ENCODE measurements at places on chromosomes 13 and 19.

DNA sequence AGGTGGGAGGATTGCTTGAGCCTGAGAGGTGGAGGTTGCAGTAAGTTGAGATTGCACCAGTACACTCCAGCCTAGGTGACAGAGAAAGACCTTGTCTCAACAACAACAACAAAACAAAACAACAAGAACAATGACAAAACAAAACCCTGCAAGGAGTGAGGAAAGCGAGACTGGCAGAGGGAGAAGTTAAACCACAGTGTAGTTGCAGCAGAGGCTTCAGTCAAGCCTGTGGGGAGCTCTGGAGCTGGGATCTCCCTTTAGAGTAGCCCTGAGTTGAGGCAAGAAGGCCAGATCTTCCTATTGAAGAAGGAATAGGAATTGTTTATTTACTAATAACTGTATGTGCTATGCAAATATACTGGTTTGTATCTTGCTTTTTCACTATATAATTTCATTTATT lies 25.3 kb upstream of the RNASEH2B start:
- no peak for DNase-seq

- DNase-seq, result no peak
These were observed 41.2 kb downstream of the SHISA2 start for GRCh38 chr13:26010487-26011207.

DNA sequence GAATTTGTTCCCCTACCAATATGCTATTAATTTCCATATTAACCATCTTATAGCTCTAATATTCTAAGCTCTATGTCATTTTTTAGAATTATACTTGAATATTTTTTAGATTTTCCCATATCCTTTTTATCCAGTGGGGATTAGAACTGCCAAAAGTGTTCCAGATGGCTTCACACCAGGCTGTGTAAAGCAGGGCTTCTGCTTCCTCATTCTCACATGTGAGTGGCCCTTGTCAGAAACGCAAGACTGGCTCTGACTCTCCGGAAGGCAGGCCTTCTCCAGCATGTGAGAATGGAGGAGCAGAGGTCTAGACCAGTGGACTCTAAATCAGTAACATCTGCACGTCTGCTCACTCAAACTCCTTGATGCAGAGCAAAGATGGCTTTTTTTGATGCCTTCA lies 650.1 kb downstream of the FGF9 start:
- no peak for DNase-seq

GRCh38 chr19:49829200-49829599 lies 11.1 kb downstream of the MED25 start:
- DNase-seq, result no peak

DNA sequence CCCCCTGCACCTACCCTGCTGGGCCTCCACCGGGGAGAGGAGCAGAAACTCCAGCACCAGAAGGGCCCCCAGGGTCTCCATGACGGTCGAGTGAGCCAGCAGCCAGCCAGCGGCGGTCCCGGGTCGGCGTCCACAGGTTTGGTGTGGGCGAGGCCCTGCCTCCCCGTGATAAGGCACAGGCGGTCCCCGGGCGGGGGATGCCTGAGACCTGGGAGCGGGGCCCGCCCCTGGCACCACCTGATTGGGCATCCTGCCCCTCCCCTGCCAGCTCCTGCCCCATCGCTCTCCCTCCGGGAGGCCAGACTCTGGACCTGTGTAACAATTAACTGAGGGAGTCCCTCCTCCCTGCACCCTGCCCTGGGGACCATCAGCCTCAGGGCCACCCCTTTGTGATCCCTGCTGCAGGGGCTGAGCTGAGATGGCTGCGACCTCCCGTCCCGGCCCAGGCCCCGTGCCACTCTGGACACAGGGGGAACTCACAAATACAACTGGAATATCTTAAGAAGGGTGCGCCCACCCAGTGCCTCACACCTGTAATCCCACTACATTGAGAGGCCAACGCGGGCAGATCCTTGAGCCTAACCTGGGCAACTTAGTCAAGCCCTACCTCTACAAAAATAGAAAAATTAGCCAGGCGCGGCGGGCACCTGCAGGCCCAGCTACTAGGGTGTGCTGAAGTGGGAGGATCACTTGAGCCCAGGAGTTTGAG lies at the start of gene SMIM24:
Gene SMIM24, minus strand, starts transcription at position 143 of the 709 bp plus-strand sequence. Its CDS starts 62 bp downstream, at position 81.
- no peak for DNase-seq

GRCh38 chr19:18167975-18168645 lies 5.5 kb upstream of the IFI30 start:
- DNase-seq, result peak; percentile 62

DNA sequence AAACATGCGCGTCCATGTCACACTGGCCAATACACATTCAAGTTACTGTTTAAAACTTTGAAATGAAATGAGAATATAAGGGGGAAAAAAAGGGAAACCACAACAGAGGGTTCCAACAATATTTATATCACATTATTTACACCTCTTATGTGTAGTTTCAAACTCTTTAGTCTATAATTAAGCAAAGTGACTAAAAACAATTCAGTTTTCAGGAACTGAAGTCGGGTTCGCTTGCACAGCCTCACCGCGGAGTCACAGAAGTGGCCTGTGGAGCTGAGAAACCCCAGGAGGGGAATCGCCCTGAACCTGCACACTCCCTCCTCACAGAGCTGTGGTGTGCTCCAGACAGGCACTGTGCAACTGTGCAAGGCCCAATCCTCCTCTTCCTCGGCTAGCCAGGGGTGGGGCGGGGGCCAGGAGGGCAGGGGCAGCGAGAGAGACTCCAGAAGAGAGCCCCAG lies 75.9 kb downstream of the STK24 start:
- DNase-seq, result no peak

GRCh38 chr19:42634409-42635232 lies 39.9 kb upstream of the CEACAM8 start:
- DNase-seq, result peak; percentile 68

GRCh38 chr13:108268466-108269112 lies 929 bp upstream of the TNFSF13B start:
- DNase-seq, result no peak

DNA sequence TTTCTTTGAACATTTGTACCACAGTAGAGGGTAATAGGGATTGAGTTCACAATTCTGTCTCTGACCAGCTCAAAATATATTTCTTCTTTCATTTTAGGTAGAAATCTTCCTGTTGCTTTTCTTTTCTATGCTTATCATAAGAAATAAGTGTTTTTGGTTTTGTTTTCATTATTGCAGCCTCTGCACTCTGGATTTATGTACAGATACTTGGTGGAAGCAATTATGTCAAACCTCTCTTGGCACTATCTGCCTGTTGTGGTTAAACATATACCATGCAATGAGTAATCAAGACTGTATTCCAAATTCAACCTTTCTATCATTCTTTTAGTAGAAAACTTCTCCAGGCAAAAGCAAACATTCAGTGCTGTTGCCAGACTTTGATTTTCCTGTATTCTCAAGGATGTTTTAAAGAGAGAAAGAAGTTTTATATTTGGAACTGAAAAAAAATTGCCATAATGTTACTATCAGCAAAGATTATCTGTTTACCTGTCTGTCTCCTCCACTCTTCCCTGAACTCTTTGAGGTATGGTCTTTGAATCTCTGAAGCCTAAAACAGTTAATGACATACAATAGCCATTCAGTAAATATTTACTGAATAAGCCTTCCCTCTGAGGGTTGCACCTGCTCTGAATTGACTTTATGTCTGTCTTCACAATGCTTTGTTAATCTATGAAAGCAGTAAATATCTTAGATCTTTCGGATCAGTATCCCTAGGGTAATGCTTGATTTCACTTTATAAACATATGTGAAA lies 612.5 kb upstream of the PRR20A start:
- DNase-seq, result no peak

DNA sequence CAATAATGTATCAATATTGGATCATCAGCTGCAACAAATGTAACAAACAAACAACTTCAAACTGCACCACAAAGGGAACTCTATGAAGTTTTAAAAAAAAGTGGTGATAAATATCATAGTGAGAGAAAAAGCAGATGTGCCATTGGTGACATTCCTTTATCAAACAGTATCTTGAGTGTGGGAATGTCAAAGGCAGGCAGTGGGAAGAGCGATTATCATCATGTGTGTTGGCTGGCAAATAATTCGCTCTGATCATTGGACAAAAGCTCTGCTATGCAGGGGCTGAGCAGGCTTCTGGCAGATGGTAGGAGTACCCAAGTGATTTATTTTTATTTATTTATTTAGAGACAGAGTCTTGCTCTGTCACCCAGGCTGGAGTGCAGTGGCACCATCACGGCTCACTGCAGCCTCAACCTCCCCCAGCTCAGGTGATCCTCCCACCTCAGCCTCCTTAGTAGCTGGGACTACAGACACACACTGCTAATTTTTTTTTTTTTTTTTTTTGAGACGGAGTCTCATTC lies 55.9 kb upstream of the RANBP3 start:
- no peak for DNase-seq

DNA sequence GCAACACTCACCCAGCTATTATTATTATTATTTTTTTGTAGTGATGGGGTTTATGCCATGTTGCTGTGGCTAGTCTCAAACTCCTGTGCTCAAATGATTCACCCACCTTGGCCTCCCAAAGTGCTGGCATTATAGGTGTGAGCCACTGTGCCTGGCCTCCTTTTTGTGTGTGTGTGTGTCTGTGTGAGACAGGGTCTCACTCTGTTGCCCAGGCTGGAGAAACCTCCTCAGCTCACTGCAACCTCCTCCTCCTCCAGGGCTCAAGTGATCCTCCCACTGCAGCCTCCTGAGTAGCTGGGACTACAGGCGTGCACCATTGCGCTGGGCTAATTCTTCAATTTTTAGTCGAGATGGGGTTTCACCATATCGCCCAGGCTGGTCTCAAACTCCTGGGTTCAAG lies 3.6 kb upstream of the MYDGF start:
- DNase-seq, result no peak

DNA sequence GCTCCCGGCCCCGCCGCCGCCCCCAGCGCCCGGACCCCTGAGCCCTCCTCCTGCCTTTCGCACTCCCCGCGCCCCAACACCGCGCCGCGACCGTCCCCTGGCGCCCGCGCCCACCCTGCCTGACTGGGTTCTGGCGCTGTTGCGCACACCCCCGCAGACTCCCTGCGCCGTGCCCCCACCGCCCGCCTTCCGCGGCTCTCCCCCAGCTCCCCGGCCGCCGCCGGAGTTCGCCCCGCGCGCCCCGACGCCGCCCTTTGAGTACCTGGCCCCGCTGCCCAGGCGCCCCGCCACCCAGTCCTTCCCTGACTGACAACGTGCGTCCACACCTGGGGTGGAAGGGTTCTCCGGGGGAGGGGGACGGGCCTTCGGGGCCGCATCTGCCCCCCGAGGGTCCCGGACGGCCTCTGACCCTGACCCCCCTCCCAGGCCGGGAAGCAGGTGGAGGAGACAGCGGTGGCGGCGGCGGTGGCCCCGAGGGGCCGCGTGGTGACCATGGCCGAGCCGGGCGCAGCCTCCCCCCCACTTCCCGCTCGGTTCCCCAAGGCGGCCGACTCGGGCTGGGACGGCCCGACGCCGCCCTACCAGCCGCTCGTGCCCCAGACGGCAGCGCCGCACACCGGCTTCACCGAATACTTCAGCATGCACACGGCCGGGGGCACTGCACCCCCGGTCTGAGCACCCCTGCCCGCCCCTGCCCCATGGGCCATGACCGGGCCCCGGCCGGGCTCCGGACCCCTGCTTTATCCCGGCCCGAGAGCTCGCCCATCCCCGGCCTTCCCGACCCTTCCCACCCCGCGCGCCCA lies 1.4 kb upstream of the MEGF8 start:
- DNase-seq, result peak; percentile 54

All from GM23248 (cell line).